ENCODE measurements at places on chromosomes 4 and X.
A peak's percentile ranks its signal among the peaks of the same experiment; 100 is the strongest.

- no peak for DNase-seq
Measured at GRCh38 chrX:7841084-7841805, 1.7 kb upstream of the VCX start.

DNA sequence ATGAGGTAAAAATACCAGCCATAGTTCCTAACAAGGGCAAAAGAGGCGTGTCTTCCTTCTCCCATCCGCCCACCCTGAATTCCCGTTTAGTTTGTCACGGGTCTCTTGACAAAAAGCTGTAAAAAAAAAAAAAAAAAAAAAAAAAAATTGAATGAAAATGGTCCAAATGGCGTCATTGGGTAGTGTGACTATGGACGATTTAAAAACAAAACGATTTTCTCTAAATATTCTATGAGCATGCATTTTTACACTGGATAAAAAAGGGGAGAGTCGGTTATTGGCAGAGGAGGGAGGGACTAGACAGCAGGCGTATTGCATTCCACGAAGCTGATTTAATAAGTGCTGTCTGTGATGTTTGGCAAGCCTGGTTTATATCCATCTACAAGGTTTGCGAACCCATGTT is at the start of gene FAM133A:
Gene FAM133A, plus strand, starts transcription at position 338 of the 403 bp plus-strand sequence. CDS start 35,214 bp downstream, outside the sequence.
- peak; percentile 60 for DNase-seq

DNA sequence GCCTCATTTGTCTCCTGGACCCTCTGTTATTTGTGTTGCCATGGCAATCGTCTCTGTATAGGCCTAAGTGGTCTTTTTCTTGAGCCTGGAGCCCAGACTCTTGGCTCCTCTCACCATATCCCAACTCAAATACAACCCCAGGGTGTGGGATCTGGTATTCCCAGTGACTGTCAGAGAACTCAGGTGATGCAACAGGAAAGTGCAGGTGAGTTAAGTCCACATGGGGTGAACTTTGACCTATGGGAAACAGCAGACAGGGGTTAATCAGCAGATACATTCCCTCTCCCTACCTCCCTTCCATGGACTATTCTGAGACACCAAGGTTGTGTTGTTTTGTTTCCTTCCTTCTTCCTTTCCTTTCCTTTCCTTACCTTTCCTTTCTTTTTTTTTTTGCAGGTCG is 130.9 kb upstream of the RPS6KA3 start:
- no peak for DNase-seq

GRCh38 chrX:11867610-11868345 is 109.7 kb downstream of the MSL3 start:
- DNase-seq: no peak

- no peak for DNase-seq
Measured at GRCh38 chrX:24465532-24465865, 413 bp downstream of the PDK3 start.

- DNase-seq: peak; percentile 98
Measured at GRCh38 chr4:99563310-99564186, at the start of gene TRMT10A. Gene TRMT10A, minus strand, starts transcription at chr4:99564039. Its CDS starts 4,701 bp downstream, at chr4:99559338.

DNA sequence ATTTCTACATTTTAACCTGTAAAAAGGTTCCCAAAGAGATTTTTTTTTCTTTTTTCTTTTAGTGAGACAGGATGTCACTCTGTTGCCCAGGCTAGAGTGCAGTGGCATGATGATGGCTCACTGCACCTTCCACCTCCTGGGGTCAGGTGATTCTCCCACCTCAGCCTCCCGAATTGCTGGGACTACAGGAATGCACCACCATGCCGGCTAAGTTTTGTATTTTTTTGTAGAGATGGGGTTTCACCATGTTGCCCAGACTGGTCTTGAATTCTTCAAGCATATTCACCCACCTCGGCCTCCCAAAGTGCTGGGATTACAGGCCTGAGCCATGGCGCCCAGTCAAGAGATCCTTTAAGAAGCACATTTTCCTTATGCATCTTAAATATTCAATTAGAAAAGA is 12.6 kb downstream of the RHOH start:
- no peak for DNase-seq

GRCh38 chr4:174213731-174214100 is 69.8 kb downstream of the FBXO8 start:
- no peak for DNase-seq

- DNase-seq: no peak
Measured at GRCh38 chr4:53191997-53192396, 173.9 kb downstream of the SCFD2 start.

DNA sequence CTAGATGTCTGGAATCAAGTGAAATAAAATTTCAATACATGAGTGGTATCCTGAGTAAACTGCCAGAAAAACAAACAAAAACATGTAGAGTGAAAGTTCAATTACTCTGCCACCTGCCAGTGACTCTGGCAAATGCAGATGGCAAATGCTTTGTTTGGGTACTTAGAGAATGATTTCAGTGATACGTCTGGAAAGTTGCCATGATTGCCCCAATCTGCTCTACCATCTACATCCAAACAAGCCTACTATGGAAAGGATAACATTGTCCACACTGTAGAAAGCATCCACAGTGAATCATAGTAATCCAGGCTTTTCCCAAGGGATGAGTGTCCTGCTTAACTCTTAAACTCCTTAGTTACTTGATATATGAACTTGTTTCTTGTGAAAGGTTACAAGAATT is 3.4 kb downstream of the SPATA4 start:
- DNase-seq: peak; percentile 21
